NCI-H1436 (cell line): ENCODE measurements at places on chromosomes 11 and 22.

GRCh38 chr11:6315811-6316425, 4.4 kb downstream of the CAVIN3 start:
- peak; percentile 28 for DNase-seq

DNA sequence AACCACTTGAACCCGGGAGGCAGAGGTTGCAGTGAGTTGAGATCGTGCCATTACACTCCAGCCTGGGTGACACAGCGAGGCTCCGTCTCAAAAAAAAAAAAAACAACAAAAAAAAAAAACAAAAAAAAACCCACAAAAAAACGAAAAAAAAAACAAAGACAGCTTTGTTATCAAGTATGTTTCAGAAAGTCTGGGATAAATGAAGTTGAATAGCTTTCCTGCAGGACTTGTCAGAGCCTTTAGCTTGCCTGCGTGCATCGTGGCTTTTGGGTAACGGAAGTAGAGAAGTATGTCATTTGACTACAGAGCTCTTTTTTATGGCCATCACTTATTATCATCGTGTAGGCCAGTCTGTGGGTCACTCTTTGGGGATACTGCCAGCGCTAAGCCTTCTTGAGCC, 14.6 kb downstream of the TRIOBP start:
- DNase-seq: no peak

DNA sequence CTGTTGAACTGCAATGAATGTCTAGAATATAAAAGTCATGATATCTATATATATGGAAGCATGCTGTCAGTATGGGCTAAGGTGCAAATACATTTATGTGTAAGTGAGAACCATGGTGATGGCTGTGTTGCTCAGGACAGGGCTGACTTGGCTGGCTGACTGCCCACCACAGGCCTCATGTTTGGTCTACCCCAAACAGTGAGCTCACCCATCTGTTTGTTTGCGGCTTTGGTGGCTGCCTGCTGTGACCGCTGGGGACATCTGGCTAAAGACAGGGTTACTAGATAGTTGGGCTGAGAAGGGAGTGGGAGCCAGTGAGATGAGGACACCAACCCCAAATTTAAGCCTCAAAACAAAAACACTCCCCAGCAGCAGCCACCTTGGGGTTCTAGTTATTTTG, 6.3 kb downstream of the CD44 start:
- no peak for DNase-seq

DNA sequence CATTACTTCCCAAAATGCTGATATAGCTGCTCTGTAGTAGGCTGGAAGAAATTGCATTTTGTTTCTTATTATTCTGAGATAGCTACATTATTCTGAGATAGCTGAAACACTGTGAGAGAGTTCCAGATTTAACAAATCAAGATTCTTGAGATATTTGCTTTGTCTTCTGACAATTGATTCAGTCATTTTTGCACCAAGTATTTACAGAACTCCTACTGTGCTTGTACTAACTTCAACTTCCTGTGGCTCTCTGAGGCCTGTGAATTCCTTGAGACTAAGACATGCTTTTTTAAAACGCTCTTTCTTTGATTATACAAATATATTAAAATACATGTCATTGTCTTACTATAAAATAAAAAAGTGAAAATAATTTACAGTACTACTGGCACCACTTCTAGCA, 52.7 kb downstream of the USP47 start:
- no peak for DNase-seq

DNA sequence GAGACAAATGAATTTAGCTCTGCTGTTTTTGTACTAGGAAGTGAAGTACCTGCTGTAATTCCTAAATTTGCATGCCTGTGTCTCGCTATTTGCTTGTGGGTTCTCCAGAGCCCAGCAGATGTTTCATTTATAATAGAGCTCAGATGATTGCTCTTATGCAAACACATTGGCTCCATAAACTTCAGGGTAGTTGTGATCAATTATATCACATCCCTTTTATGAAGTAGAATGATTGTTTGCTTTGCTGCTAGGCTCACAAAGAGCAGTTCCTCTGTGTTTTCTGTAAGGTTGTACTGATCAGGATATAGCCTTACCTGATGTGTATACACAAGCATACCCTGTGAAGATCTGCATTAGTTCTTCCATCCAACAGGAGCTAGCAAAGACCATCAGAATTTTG, 64.1 kb downstream of the C11orf87 start:
- peak; percentile 76 for DNase-seq

DNA sequence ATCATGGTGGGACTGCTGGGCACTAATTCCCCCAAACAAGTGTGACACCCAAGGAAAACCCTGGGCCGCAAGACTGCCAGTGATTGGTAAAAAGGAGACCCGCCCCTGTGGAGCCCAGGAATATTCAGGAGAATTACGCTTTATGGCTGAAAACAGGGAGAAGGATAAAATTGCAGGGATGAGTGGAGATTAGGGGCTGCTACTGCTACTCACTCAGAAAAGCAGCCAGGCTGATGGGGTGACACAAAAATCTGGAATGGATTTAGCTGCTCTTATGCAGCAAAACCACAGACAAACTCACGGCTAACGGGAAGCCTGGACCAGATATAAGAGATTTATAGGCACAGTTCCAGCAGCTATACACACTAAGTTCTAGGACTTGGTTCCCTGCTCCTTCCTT, 4.4 kb upstream of the FBXO3 start:
- no peak for DNase-seq
